CD4-positive, alpha-beta T cell (primary cell): ENCODE measurements at places on chromosomes 12 and 14.

- no peak for DNase-seq
These were observed 18.6 kb upstream of the GARIN2 start for GRCh38 chr14:67170660-67171059.

GRCh38 chr14:106620368-106620767 lies 1094.0 kb downstream of the TMEM121 start:
- DNase-seq: no peak

DNA sequence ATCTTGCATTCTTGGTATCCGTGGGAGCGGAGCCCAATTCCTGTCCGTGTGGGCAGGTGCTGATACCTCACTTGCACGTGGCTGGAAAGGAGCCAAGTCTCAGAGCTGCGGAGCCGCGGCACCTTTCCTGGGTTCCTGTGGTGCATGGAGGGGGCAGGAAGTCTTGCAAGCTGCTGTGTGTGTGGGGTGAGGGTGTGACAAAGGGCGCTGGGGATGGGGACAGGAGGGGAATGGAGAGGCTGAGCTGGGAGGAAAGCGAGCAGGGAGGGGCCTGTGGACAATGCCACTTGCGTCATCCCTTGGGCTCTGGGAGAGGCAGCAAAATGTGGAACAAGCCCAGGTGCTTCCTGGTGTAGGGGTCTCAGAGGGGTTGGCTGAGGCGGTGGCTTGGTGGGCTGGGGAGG lies 86.7 kb downstream of the CALM1 start:
- DNase-seq: peak; percentile 54

DNA sequence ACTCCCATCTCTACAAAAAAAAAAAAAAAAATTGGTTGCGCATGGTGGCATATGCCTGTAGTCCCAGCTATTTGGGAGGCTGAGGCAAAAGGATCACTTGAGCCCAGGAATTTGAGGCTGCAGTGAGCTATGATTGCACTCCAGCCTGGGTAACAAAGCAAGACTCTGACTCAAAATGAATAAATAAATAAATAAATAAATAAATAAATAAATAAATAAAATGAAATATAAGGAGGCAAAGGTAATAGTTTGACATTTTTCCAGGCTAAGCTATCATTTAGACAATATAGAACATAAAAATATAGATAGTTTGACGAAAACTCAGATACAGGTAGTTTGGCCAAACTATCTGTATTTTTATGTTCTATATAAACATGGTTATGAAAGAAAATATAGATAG lies 40.5 kb downstream of the ZCRB1 start:
- DNase-seq: no peak
